ENCODE measurements at places on chromosomes 4 and X.

DNA sequence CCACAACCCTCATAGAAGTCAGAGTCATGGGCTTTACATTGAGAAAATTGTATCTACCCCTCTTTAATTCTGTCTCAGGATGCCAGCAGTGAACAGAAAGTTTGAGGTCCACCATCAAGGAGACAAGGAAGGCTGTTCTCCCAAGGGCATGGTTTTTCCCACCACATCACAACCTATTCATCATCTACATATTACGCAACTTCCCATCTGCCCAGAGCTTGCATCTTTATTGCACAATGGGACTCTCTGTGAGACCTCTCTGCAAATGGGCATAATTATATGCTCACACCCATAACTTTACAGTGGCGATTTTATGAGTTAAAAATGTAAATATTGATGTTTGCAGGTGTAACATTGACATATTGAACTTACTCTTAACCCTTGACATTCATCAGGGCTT, 38.9 kb downstream of the PAGE2 start:
- peak; percentile 58 for DNase-seq

- DNase-seq: no peak
These were observed 22.2 kb downstream of the PSAPL1 start for GRCh38 chr4:7412554-7412912.

DNA sequence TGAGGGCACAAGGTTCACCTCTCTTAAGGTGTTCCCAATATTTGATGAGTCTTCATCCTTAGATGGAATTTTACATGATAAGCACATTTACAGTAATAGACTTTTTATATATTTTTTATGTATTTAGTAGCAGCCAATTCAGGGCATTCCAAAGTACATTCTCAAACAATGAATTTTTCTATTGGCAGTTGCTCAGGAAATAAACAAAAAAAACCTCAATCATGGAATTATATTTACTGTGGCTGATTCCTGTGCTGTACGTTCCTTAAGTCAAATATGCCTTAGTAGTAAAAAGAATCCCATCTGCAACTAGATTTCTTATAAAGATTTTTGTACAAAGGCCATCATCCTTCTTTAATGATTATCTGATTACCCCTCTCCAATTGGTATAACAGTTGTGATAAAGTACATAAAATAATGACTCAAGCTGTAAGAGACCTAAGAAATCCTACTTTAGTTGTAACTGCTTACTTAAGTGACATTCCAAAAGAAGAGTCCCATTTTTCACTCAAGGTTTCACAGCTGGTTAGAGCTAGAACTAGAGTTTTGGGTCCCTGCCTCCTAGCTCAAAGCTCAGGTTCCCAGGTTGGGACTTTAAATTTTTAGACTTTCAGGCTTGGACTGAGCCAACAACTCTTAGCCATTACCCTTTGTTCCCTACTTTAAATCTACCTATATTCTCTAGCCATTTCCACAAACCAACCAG, 152.7 kb downstream of the FHIP1A start:
- no peak for DNase-seq

DNA sequence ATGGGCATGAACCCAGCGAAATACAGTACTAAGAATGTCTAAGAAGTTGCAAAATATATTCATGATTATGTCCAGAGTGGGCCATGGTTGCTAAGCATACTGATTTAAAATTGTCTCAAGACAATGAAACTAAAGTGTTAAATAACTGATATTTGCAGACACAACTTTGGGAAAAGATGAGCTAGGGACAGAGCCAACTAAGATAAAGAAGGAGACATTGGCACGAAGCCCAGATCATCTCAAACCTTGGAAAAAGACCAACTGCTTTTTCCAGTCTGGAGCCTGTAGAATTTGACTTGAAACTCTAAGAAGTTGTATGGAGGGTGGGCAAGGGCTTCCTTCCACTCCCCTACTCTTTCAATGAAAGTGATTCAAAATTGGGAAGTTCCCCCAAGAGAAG, 108.5 kb upstream of the GLRA2 start:
- no peak for DNase-seq

DNA sequence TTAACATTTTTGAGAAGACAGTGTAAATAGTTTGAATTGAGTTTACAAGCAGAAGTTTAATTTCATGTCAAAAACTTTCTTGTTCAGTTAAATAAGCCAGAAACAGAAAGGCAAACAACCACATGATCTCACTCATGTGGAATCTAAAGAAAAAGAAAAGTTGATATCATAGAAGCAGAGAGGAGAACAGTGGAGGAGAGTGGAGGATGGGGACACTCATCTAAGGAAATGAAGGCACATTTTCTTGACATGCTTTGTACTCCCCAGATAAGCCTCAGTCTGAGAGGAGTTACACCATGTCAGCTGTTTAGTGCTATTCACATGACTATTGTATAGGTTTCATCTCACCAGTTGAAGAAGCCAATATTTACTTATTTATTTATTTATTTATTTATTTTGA, 13.5 kb downstream of the SNCA start:
- peak; percentile 80 for DNase-seq

DNA sequence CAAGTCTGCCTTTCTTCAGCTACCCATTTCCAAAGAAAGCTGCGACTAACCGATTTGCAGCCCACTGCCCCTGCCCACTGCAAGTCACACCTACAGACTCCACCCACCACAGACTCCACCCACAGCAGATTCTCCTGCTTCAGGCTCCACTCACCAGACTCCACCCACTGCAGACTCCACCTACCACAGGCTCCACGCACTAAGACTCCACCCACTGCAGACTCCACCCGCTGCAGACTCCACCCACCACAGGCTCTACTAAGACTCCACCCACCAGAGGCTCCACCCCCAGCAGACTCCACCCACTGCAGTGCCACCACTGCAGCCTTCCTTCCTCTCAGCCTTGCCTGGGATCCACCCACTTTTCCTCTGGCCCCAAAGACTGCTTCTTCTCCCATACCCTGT, 41.3 kb downstream of the ABLIM2 start:
- peak; percentile 38 for DNase-seq

GRCh38 chr4:110415041-110415440, 60.9 kb upstream of the ENPEP start:
- DNase-seq: no peak

Data from fibroblast of pulmonary artery (primary cell).